ENCODE measurements at places on chromosomes 3 and 15.

DNA sequence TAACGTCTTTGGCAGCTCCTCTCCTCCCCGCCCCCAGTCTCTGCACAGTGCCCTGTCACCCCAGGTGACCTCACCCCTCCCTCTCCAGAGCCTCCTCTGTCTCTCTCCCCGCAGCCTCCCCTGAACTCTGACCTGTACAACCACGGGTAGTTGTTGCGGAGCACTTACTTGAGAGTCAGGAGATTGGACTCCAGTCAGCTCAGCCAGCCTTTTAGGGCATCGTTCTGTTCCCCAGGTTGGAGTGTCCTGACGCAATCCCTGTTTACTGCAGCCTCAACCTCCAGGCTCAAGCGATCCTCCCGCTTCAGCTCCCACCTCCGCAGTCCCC lies 177.7 kb downstream of the UACA start:
- peak; percentile 36 for DNase-seq

DNA sequence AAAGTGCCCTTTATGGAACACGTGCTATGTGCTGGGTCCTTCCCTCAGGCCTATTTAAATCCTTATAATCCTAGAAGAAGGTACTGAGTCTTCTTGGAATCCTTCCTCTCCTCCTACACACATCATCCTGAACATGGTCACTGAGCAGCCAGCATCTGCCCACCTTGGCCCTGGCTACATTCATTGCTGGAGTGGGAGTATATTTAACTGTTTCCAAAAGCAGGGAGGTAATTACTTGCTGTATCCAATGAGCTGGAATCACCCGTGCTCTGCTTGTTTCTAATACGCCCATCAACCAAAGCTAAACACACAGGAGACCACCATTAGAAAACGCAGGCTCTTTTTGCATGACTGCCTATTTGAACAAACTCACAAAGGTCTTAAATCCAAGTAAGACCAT lies 122.2 kb downstream of the RORA start:
- no peak for DNase-seq

- DNase-seq: no peak
These were observed 73.6 kb downstream of the ETV5 start for GRCh38 chr3:186035277-186035676.

DNA sequence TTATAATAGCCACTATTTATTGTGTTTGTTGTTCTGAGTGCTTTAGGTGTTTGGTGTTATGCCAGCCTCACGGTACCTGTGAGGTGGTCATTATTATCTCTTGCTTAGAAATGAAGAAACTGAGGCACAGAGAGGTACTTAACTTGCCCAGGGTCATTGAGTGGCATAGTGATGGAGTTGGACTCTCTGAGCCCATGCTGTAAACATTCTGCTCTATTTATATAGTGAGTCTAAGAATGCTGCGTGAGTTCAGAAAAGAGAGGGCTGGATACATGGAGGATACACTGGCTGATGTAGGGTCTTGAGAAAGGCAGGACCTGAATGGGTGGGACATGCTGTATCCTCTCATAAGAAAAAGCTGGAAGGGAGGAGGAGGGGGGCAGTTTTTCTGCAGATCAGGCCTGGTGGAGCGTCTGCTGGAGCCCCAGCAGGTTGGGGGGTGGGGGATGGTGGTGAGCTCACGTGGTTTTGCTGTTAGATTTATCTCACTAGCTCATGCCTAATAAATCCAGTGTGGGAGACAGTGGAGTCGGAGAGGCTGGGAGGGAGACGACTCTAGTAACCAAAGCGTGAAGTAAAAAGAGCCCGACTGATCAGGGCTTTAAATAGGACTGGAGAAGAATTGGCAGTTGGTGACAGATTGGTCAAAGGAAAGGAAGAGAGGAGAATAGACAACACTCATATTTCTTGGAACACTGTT lies 16.0 kb downstream of the MED12L start:
- no peak for DNase-seq

DNA sequence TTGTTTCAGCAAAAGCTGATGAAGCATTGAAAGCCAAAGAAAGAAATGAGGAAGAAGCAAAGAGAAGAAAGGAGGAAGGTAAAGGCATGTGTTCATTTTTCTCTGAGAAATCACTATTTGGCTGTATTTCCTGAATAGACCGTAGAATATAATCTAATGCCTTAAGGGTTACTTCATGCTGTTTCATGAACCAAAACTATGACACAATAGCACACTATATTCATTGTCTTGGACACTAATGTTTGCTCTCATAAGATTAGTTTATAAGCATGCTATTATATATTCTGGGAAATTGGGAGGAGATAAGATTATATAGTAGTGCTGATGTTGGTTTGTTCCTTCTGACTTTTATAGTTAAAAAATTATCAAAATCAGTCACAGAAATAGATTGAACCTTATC lies 110.1 kb upstream of the MLF1 start:
- DNase-seq: no peak

GRCh38 chr3:127482216-127483004 lies 108.1 kb downstream of the TPRA1 start:
- no peak for DNase-seq

- DNase-seq: peak; percentile 8
These were observed 228.7 kb upstream of the ZNF385D start for GRCh38 chr3:21979706-21980105.

DNA sequence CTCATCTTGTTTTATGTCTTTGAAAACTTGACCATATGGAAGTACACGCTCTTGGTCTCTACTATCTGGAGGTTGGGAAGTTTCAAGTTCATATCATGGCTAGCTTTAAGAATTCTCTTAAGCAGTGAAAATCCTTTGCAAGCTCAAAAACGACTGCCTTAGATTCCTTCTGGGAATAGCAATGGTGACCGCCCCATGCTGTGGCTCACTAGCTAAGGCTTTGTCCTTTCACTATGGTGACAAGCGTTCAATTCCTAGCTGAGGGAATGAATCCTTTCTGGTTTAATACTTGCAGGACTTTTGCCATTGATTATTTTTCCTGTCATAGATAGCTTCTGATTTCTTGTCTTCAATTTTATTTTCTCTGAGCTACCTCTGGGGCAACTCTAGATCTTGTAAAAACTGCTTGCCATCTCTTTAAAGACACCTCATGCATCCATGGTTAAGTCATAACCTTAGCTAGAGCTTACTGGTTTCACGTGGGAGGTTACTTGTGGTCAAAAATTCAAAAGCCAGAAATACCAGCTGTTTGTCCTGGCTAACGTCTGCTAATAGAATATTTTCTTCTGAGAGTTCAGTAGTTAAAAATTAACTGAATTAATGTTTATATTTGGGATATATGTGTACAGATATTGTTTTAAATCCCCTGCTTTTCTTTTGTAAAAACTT lies 673.4 kb upstream of the CBLB start:
- no peak for DNase-seq

- DNase-seq: no peak
These were observed 15.2 kb downstream of the RAB11A start for GRCh38 chr15:65884511-65884910.

GRCh38 chr3:40851836-40852235 lies 327.1 kb downstream of the ZNF621 start:
- DNase-seq: no peak

DNA sequence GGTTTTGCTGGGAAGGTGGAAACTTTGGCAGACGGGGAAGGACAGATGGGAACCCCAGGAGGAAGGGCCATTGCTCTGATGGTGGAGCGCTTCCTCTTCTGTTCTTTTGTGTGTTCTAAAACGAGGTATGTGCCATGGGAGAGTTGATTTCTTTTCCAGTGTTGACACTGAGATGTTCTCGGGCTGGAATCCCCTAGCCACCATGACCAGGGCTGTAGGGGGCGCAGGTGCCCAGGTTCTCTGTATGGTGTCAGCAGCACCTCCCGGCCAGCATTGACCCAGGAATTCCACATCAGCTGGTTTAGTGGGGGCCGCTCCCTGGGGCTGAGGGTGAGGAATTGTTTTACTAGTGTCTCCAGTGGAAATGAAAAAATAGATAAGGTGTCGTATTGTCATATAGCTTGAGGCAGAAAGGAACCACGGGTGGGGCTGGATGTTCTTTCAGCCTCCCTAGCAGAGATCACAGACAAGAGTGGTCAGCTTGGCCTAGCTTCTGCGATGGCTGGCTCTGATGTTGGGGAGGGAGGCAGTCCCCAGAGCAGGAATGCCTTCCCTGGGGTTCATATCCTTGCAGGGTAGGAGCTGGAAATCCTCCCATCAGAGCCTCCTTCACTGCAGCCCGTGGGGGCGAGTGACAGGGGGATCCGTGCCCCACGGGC lies 34.2 kb upstream of the ACAD9 start:
- peak; percentile 43 for DNase-seq

DNA sequence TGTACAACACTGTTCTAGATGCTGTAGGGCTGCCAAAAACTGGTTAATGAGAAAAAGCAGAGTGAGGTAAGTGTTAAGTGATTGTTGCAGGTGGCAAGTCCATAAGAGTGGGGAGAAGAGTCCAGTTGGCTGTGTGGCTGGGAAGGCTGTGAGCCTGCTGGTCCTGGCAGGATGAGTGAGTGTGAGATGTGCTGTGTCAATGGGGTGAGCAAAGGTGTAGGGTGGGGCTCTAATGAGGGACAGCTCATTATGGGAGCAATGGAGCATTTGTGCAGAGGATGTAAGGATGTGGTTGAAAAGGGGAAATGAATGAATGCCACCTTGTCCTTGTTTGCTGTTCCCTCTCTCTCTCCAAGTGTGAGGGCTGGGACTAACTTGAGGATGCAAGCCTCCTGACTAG lies 145.3 kb upstream of the ROPN1 start:
- DNase-seq: peak; percentile 72

DNA sequence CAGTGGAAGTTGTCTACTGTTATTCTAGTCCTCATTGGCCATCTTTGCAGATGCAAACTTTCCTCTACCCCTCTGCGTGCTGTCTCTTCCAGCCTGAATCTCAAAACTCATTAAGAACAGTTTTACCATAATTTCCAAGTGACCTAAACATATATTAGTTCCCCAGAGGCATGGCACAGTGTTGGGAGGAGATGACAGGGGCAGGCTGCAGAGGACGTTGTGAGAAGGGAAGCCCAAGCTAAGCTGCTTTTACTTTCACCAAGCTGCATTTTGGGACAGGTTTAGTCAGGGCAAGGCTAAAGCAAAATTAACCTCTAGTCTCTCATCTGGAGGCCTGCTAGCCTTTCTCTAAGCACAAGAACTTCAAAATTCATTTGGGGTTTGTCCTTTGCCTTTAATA lies 318.6 kb upstream of the SATB1 start:
- no peak for DNase-seq

DNA sequence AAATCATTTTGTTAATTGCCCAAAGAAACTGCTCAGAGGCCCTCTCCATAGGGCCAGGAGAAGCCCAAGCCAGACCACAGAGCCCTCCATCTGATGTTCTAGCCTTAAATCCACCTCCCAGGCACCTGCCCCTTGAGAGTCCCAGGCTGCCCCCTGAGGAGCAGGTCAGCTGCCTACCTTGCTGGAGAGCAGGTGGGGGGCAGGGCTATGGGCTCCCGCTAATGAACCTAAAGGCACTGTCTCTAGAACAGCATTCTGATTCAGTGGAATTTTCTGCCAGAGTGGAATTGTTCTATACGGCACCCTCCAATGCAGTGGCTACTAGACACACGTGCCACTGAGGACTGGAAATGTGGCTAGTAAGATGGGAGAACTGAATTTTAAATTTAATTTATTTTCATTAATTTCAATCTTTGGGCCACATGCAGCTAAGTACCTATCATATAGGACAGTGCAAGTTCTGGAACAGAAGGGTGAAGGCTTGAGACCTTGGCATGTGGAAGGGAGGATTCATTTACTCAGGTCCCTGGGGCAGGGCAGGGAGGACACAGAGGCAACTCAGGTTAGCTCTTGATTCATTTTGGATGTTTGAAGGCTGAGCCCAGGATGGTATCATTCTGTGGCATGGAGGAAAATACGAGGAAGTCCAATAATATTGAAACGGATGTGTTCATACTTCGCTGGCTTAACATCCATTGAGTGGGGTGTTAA lies 11.4 kb downstream of the AMOTL2 start:
- DNase-seq: no peak

DNA sequence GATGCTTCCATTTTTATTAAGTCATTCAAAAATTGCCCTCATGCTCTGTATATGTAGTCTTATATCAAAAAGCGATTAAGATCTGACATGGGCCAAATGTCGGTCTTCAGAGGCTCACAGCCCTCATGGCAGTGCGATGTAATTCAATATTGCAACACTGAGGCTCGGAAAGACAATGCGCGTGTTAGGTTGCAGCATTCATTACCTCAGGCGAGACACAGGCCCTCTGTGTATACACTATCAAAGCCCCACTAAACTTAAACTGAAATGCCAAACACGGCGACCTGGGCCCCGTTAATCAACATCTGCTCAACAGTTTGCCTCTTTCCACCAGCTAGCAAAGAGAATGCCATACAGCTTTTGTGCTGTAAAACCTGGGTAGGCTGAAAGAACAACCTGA lies 413.4 kb downstream of the ERC2 start:
- DNase-seq: no peak

- no peak for DNase-seq
These were observed 3.7 kb downstream of the FAM240A start for GRCh38 chr3:46615976-46616375.

DNA sequence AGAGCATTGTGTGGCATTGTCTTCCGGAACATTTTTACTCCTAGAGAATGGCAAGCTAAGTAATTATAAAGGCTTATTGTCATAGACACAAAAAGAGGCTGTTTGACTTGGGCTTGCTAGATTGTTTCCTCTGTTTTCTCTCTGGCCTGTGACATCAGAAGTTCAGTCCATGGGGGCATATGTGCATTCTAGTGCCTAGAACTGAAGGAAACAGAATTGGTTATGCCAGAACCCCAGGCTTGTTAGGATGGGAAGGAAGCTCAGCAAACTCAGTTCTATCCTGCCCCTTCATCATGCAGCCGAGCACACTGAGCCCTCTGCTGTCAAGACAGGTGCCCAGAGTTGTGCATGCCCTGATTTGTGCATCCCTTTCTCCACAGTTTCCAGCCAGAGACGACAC lies 131.3 kb downstream of the PDE8A start:
- DNase-seq: no peak

- no peak for DNase-seq
These were observed 580.0 kb downstream of the FOXP1 start for GRCh38 chr3:71003511-71003910.

DNA sequence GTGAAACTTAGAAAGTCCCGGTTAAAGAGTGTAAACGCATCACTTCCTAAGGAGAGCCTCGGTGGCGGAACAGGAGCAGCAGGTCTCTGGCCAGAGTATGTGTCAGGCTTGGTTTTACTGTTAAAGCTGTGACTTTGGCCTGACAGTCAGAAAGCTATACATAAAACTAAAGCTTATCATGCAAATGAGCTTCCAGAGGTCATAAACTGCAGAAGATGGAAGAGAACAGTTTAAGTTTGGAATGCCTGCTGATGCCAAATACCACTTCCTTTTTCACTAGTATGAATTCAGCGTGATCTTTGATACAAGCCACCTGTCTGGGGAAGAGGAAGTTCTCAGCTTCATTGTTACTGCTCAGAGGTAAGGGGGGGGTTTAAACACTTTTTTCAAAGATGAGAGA lies 125.1 kb upstream of the CTDSPL start:
- no peak for DNase-seq

DNA sequence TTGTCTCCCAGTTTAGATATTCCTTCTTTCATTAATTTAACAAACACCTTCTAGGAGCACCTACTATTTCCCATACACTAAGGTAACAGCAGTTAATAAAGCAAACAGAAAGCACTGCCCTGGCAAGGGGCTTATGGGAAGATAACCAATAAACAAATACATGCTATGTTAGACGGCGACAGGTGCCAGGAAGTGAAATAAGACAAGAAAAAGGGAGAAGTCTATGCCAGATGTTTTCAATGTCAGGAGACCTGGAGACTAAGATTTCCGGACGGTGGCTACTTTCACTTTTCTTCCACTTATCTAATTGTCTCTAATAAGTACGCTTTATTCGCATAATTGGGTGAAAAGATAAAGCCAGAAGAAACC lies 32.5 kb upstream of the ZNF445 start:
- peak; percentile 28 for DNase-seq

- no peak for DNase-seq
These were observed 39.2 kb upstream of the GOLIM4 start for GRCh38 chr3:168134931-168135330.
